Tibial artery (tissue), 4 donors: ENCODE measurements at places on chromosomes 4 and X.

- DNase-seq = no peak
Observed at GRCh38 chr4:185437809-185438208, 12.0 kb upstream of the UFSP2 start.

GRCh38 chrX:21766101-21766500 lies 8.2 kb upstream of the SMPX start:
- DNase-seq = no peak

DNA sequence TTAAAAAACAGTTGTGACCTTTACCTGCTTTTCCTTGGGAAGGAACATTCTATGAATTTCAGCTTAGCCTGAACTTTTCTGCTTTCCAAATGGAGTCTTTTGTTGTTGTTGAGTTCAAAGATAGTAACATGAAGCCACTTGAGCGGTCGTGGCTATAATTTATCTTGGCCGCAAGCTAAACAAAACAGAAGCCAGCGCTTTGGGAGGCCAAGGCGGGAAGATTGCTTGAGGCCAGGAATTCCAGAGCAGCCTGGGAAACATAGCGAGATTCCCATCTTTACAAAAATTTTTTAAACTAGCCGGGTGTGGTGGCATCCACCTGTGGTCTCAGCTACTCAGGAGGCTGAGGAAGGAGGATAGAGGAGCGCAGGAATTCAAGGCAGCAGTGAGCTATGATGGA lies 29.9 kb downstream of the TKTL1 start:
- no peak for DNase-seq

DNA sequence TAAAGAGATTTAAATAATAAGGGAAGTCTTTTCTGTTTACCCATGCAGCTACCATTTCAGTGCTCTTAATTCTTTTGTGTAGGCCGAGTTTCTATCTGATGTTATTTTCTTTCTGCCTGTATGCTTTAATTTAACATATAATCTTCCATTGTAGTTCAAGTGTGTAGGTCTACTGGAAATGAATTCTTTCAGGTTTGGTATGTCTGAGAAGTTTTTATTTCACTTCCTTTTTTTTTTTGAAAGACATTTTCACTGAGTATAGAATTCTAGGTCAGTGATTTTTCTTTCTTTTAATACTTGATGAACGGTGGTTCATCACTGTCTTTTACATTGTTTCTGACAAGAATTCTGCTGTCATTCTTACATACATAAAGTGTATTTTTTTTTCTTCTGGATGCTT lies 42.1 kb downstream of the VAMP7 start:
- no peak for DNase-seq

DNA sequence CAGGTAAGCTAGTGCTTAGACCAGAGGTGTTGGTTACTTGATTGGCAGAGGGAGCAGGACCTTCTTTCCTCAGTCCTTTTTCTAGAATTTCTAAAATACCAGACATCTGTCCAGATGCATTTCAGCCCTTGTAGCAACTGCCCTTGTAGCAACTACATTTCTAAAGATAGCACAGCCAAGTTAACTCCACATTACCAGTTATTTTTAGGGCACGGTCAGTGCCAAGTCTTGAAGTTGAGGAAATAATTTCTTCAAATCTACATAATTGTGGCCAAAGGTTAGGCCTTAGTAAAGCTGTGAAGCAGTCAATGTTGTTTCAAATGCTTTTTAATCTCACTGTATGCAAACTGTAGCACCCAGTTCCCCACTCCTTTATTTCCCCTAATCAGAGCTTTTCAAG lies 62.9 kb downstream of the MID1IP1 start:
- DNase-seq = no peak

- no peak for DNase-seq
Observed at GRCh38 chr4:16480011-16480410, 253.7 kb upstream of the TAPT1 start.

GRCh38 chr4:65951177-65951576 lies 280.9 kb upstream of the EPHA5 start:
- DNase-seq = no peak

DNA sequence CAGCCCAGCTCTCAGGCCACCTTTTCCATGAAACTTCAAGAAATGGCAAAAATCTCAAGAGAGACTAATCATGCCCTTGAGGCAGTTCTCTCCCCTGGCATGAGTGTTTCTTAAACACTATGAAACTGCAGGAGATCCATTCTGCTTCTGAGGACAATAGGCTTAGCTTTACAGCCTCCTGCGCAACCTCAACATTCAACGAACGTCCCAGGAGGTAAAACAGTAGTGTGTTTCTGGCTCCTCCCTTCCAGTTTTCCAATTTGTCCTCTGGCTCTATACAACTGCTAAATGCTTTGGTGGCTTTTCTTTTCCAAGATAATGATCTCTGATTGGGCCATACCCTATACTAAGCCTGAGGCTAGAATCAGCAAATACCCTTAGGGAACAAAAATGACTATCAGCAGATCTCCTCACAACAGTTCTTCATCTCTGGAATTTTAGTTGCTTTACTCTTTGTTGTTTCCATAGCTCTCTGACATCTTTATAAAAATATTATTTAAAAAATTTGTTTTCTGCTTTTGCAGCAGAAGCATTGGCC lies 87.0 kb upstream of the FAT1 start:
- DNase-seq = no peak

DNA sequence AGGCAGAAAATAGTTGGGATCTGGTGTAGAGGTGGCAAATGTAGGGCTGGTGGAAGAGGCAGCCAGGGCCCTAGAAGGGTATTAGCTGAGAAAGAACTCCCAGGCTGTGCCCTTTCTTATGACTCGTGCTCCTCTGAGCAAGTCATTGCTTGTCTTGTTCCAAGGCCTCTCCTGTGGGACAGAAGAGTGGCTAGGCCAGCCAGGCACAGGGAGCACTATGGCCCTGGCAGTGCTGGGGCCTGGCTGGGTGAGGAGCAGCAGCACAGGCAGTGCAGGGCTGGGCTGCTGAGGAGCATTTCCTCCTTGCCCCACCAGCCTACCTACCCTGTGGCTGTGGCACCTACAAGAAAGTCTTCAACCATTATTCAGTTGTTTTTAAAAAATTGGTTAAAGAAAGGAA lies 298.5 kb upstream of the NR3C2 start:
- no peak for DNase-seq

DNA sequence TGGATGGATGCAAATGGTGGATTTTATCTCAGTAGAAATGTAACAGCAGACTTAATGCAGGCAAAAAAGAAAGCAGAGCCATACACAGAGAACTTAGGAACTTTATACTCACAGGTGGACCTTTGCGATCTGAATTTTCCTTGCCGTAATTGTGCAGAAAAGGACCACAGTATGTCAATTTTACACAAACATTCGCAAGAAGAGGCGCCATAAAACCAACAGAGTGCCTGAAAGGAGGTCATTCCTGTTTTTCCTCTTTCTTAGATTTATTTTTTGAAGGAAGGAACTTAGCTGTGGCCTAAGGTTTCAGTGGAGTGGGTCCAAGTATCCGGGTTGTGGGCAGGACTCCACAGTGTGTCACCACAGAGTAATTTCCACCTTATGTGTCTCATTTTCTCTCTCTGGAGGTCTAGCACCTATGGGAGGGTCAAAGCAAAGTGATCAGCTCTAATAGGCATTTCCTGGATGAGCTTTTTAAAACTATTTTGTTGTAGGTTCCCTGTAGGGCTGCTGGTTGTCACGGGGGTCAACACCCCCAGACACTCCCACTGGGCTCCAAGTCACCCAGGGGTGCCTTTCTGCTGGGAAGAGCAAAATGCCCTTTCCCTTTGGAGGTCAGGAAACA lies 24.7 kb upstream of the PBDC1 start:
- no peak for DNase-seq

DNA sequence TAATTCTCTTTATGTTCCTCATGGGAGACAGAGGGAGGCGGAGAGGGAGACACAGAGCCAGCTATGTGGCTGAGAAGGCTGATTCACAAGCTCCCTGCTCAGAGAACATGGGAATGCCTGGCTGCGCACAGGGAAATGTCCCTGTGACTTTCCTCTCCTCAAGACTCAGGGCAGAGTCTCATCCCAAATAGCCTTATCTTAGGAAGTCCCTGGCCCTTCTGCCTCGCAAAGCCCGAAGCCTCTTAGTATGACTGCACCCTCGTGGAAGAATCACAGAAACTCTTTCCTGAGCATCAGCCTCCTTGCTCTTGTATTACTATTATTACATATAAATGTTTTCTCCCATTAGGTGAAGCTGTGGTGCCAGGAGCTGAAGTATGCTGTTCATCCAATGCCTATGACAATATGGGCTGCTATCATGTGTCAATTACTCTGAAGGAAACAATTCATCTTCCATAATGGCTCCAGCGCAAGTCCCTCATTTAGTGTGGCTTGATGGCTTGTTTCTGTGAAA lies 230.5 kb downstream of the MGST2 start:
- no peak for DNase-seq

- DNase-seq = no peak
Observed at GRCh38 chr4:170691168-170691567, 601.4 kb upstream of the AADAT start.

- no peak for DNase-seq
Observed at GRCh38 chr4:137660211-137660610, 127.9 kb upstream of the PCDH18 start.

DNA sequence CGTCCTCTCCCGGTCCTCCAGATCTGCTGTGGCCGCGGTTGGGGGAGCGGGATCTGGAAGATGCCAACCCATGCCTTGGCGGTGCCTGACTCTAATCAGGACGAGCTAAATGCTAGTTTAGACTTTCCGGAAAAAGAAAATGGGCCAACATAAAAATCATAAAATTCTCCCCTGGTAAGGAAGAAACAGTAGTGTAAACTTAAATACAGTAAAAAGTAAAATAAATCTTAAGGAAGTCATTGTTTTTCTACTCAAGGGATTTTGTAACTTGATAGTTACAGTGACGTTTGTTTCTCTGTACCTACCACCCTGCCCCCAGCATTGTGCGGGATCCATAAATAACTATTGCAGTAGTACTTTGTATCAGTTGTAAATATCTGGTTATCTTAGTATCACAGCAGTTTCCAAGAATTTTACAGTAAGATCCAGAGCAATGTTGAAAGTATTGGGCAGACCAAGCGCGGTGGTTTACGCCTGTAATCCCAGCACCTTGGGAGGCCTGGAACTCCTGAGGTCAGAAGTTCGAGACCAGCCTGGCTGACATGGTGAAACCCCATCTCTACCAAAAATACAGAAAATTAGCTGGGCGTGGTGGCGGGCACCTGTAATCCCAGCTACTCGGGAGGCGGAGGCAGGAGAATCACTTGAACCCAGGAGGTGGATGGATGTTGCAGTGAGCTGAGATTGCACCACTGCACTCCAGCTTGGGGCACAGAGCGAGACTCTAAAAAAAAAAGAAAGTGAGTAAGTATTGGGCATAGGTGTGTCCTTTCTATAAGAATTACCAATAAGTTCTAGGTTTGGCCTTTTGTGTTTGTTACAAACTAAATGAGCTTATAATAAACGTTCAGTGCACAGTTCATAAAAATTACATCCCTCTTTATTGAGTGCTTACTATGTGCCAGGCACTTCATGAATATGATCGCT lies 1.0 kb upstream of the PLA2G12A start:
- DNase-seq = no peak

DNA sequence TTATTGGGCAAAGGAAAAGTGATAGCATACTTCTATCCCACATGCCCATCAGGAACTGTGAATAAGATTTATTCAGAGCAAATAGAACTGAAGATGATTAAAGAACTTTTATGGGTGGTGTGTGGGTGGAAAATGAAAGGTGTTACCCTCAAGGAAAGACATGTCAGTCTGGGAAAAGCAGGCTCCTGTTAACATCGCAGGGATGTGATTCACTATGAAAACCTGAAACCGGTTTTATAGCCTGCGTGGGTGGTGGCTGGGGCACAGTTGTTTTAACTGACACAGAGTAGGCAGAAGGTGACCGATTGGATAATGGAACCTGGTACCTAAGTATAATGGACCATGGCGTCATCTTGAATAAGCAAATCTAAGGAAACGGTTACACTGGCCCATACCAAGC lies 61.3 kb upstream of the CASK start:
- no peak for DNase-seq

DNA sequence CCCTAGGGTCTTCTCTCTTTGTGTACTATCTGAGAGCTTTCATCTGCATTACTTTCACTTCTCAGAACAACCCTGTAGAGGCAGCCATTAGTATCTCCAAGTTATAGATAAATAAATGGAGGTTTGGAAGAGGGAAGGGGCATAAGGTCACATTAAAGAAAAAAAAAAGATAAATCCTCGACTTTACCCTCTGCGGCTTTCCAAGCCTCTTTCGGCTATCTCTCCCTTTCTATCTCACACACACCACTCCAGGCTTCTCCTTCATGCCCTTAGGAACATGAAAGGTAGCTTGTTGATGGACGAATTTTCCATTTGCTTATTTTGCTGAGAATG lies 660 bp upstream of the ARHGEF9 start:
- DNase-seq = no peak

GRCh38 chrX:142854970-142855369 lies 170.8 kb upstream of the SPANXN4 start:
- no peak for DNase-seq

DNA sequence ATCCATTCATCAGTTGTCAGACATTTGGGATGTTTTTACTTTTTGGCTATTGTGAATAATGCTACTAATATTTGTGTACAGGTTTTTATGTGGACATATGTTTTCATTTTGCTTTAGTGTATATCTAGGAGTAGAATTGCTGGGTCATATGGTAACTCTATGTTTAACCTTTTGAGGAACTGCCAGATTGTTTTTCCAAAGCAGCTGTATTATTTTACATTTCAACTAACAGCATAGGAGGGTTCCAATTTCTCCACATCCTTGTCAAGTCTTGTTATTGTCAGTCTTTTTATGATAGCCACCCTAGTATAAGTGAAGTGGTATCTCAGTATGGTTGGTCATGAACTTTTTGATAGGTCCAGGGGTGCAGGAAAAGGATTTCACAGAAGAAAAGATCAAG lies 114.5 kb upstream of the FAM9C start:
- no peak for DNase-seq

- no peak for DNase-seq
Observed at GRCh38 chr4:94798808-94799207, 41.1 kb downstream of the BMPR1B start.

GRCh38 chr4:116899561-116899960 lies 185.8 kb downstream of the TRAM1L1 start:
- DNase-seq = no peak

DNA sequence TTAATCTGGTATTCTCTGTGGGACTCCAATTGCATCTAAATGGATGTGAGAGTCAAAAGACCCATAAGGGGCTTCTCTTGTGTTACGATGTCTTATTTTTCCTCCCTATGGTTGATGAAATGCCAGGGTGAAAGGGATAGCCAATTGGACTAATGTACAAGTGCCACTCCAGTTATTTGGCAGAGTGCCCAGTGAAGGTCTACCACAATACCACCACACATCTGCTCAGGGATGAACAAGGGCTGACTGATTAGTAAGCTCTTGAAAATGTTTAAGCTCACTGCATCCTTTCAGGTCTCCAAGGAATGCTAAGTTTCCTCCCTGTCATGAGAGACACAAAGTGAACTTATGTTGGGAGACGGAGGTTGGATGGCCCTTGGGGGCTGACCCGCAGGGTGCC lies 57.8 kb downstream of the HEPH start:
- no peak for DNase-seq

DNA sequence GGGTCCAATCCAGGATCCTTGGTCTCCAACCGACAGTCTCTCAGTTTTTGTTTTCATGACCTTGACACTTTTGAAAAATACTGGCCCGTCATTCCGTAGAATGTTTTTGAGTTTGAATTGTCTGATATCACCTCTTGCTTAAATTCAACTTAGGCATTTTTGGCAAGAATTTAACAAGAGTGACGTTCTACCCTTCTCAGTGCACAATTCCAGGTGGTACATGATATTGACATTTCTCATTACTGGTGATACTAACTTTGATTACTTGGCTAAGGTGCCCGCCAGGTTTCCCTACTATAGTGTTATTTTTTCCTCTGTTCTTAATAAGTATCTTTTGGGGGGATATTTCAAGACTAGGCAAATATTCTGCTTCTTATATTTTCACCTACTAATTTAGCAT lies 215.1 kb downstream of the NR3C2 start:
- no peak for DNase-seq
